ENCODE measurements at places on chromosomes 7 and 10. TPM values are rescaled to one million over a fixed set of nuclear protein-coding genes. Genes with fewer than 3 reads are reported as not detected.

- no peak for DNase-seq
Measured at GRCh38 chr7:107742678-107743566, 1.0 kb upstream of the CBLL1 start.

- DNase-seq: no peak
Measured at GRCh38 chr7:37108615-37109014, 340.0 kb downstream of the ELMO1 start.

GRCh38 chr7:133056370-133057238, 25.3 kb downstream of the CHCHD3 start:
- DNase-seq: no peak

- no peak for DNase-seq
Measured at GRCh38 chr10:60044971-60045370, 138.6 kb upstream of the CCDC6 start.

DNA sequence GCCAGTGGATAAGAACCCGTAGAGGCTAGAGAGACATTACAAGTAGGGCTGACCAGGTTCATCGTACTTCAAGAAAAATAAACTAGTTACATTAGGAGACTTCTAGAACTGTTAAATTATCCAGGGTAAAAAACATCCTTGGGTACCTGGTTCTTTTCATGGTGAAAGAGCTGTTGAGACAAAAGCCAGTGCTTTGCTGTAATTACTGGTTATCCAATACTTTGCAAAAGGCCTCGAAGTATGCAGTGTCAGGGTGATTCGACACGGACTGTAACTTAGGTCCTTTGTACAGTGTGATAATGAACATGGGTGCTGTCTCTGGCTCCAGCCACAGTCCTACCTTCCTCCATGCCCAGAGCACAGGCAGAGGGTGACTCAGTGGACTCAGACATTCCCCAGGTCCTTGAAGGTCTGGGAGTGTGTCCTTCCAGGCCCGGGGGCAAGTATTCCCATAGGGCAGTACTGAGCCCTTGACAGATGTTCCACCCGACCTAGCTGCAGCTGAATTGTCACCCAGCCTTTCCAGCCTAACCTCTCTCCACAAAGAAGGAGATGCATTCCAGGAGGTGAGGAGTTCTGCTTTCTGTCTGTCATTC, 123.6 kb upstream of the TMEM72 start:
- DNase-seq: no peak

ANKRD61 gene
- total RNA-seq: not detected

GRCh38 chr7:41754046-41754445, 51.2 kb upstream of the INHBA start:
- DNase-seq: no peak

SAP25 gene
- 0.33 TPM for total RNA-seq

- no peak for DNase-seq
Measured at GRCh38 chr10:50625649-50626132, 1.9 kb upstream of the SGMS1 start.

INMT gene
- total RNA-seq: 0.84 TPM

- no peak for DNase-seq
Measured at GRCh38 chr7:211715-212058, 19.3 kb downstream of the FAM20C start.

- DNase-seq: no peak
Measured at GRCh38 chr7:85695533-85695932, 508.7 kb upstream of the SEMA3D start.

OR6B1 gene
- total RNA-seq: not detected

DNA sequence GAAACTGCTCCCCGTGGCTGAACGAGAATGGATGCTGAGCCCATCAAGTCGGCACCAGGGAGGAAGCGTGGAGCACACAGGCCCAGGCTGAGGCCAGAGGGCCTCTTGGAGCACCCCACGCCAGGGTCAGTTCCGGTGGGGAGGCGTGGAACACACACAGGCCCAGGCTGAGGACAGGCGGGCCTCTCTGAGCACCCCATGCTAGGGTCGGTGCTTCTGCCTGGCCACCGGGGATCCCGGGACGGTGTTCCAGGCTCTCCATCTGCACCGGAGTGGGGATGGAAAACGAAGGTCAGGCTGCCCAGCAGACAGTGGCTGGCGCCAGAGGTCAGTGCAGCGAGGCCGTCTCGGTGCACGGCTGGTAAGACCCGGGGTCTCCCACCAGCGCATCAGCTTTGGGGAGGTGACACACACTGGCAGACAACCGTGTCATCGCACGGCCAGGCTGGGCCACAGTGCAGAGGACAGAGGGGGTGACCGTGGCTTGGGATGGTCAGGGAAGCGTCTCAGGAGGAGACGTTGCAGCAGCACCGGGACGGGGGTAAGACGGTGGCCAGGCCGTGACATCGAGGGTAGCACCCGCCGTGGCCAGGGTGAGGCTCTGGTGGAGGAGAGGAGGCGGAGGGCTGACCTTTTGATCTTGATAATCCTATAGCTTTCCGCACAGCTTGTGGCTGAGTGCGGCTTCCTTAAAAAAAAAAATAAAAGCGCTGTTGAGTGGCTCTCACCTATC, 203.9 kb downstream of the ELFN1 start:
- no peak for DNase-seq

- DNase-seq: no peak
Measured at GRCh38 chr7:26368542-26368941, 76.9 kb downstream of the SNX10 start.

LBX1 gene
- not detected for total RNA-seq

GRCh38 chr10:31707093-31708039, 221.3 kb downstream of the ARHGAP12 start:
- no peak for DNase-seq

DNA sequence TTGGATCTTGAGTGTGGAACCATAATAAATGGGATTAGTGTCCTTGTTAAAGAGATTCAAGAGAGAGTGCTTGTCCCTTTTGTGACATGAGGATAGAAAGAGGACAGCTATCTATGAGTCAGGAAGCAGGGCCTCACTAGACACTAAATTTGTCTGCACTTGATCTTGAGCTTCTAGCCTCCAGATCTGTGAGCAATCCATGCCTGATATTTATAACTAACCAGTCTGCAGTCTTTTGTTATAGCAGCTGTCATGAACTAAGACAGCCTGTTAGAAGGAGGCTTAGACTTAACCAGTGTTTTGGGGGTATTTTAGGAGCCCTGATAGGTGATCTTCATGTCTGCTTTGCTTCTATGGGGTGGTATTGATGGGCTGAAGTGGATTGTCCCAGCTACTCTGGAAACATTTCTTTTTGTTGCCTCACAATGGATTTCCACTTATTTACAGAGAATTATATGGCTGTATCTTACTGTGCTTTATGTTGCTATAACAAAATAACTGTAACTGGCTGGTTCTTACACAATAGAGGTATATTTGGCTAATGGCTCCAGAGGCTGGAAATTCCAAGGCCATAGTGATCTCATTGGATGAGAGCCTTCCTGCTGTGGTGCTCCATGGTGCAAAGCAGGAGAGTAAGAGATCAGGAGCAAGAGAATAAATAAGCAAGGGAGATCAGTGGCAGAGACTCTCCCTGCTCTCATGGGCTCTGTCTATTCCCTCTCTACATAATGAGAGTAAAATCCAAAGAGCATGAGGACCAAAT, 23.4 kb upstream of the AKR1C3 start:
- DNase-seq: no peak

DNA sequence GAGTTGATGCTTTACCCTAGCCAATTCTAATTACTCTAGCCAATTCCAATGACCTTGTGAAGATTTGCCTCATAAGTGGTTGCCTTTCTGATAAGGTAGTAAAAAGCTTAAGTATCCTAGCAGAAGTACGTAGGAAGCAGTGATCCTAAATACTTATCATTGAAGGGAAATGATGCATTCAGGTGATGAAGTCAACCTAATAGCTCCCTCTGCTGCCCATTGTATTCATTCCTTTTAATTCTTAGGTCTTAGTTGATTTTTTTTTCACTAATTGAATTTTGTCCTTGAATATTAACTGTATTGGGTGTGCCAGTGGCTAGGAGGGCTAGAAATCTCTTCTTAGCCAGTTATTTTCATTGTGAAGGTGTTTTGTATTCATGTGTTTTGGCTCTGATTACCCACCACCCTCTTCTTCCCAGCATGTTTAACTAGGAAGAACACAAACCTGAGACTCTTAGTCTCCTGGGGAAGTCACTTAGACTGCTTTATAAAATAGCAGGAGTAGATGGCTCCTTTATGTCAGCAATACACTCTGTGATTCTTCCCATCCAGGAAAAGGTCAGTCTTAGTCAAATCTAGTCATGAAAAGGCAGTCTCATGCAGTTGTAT, 46.3 kb downstream of the PLEKHA8 start:
- DNase-seq: no peak

DNA sequence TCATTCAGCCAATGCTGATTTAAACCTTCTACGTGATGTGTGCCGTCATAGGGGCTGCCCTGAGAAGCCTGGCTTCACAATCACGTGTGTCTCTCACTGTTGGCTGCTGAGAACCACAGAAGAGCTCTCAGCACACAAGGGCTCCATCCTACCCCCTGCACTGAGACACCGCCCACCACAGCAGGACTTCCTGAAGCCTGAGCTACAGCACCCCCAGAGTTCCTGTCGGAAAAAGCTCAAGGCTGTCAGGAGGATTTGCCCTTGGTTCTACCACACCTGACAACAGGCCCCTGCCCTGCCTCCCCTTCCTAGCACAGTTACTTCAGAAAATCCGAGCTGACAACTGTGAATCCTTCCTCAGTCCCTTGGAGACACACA, 191.9 kb downstream of the MAD1L1 start:
- DNase-seq: no peak

NANOS1 gene
- 0.08 TPM for total RNA-seq

- DNase-seq: no peak
Measured at GRCh38 chr7:131504157-131504899, 52.1 kb downstream of the PODXL start.

Data from liver (tissue), 10 donors.